ENCODE measurements at places on chromosomes 3 and 15.

DNA sequence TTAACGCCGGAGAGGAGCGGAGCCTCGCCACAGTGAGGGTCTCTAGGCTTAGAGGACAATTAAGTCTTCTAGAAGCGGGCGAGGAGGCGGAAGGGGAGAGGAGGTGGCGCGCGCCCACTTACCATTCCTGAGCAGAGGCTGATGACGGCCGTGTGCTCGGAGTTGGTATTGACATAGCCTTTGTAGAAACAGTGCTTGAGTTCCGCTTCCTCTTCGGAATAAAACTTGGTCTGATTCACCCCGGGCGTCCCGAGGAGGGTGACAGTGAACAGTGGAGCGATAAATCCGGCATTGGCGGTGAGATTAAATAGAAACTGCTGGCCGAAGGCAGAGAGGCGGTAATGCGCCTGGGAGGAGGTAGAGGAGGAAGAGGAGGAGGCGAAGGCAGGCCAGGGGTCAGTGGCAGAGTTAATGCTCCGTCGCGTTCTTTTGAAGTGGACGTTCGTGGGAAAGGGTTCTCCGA, 1.3 kb downstream of the ADAMTS9 start:
- DNase-seq = peak; percentile 16

DNA sequence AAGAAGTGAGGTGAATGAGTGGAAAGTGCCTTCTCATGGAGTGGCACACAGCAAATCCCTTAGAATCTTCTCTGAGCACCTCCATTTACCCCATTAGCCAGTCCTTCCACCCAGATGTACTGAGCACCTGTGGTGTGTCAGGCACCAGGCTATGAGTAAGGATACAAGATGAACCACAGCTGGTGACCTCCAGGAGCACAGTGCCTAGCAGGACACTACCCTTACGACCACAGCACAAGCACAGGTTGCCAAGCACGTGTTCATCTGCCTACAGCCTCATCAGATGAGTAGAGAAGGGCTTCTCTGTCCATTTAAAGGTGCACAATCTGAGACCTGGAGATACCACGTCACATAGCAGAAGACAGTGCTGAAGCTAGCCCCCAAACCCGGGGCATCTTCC, 6.2 kb downstream of the MYLK start:
- no peak for DNase-seq

- no peak for DNase-seq
Measured at GRCh38 chr3:49013738-49014660, 4.4 kb downstream of the DALRD3 start.

DNA sequence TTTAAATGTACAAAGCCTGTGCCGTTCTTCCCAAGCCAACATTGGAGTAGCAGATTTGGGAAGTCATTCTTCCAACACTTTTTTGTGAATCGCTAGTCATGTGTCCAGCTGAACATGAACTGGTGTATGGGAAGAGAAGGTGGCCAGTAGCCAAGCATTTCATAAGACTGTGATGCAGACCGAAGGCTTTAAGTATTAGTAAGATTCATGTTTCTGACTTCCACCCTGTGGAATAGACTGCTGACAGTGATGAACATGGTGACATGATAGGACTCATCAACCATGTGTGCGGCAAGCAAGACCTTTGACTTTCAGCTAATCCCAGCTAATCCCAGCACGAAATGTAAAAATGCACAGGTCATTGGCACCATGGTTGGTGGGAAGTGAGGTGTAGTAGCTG, 48.3 kb upstream of the THSD4 start:
- DNase-seq = no peak

GRCh38 chr15:74389241-74390048, 22.0 kb upstream of the CYP11A1 start:
- peak; percentile 88 for DNase-seq

DNA sequence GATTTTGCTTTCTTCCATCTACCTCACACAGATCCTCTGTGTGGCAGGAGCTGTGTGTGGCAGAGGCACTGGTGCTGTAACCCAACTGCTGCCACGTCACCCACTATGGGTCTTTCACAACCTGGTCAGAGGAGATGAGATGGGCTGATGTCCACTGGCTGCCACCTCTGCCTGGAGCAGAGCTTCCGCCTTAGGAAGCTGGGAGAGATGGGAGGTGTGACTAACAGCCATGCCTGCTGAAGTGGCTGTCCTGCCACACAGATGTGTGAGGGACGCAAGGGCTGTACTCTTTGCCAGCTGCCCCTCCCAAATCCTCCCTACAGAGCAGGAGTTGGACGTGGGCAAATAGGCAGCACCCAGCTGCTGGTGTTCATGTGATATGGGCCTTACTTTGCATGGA, 329.5 kb downstream of the GABRB3 start:
- no peak for DNase-seq

- DNase-seq = no peak
Measured at GRCh38 chr3:192212335-192212734, 515.0 kb downstream of the FGF12 start.

- peak; percentile 5 for DNase-seq
Measured at GRCh38 chr3:76561494-76562236, 478.2 kb upstream of the ROBO2 start.

GRCh38 chr3:145159640-145160039, 1001.3 kb downstream of the PLOD2 start:
- no peak for DNase-seq

- DNase-seq = no peak
Measured at GRCh38 chr15:39856357-39856756, 63.7 kb downstream of the GPR176 start.

DNA sequence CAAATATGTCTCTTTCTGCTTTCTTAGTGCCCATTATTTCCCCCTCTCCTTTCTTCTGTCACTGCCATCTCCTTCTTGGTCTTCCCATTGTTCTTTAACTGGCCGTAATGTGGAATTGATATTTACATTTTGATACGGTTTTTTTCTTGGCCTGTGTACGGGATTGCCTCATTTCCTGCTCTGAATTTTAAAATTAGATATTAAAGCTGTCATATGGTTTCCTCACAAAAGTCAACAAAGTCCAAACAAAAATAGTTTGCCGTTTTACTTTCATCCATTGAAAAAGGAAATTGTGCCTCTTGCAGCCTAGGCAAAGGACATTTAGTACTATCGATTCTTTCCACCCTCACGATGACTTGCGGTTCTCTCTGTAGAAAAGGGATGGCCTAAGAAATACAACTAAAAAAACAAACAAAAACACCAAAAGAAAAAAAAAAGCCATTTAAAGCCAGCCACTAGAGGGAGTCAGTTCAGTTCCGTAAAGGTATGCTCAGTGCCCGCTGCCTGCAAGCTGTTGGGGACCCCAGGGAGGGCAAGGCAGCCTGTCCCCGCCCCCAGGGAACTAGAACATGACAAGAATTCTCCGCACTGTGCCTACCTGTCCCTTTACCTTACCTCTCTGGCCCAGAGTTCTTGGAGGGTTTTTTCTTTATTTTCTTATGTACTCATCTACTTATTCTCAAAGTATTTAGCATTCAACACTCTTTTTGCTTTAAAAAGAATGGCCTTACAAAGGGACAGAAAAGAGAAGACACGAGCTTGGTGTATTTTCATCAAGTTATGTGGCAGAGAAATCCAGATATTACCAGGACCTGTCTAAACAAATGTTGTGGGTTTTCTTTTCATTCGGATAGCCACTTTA, 30.0 kb upstream of the NR2E3 start:
- DNase-seq = peak; percentile 51

DNA sequence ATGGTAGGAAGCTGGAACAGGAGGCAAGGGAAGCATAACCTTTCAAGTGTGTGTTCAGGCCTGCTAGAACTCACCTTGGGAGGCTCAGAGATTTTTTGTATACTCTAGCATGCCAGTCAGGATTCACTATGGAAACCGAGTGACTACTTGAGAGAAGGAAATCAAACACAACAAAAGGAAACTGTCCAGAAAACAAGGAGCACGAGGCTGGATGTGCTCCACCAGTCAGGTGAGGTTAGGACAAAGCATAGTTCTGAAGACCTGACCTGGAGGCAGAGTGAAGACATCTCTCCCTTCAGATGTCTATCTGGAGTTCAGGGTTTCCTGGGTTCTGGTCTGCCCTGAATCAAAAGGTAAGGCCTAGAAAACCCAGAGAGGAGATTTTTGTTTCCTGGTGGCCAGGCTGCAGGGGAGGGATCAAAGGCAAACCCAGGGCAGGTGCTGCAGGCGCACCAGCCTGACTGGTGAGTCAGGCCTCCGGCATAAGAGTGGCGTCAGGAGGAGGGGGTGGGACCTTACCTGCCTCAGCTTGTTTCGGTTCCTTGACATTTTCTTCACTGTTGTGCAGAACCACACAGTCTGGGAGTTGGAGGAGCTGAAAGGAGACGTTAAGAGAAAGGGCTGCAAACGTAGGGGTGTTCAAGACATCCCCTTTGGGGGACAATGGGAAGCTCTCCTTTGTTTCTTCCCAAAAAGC, 52.2 kb upstream of the OSBPL11 start:
- DNase-seq = peak; percentile 50

GRCh38 chr3:81336470-81336869, 425.0 kb downstream of the GBE1 start:
- DNase-seq = no peak

- DNase-seq = no peak
Measured at GRCh38 chr15:48012191-48012590, 108.6 kb upstream of the SLC24A5 start.

- DNase-seq = no peak
Measured at GRCh38 chr3:81308306-81308705, 453.1 kb downstream of the GBE1 start.

- no peak for DNase-seq
Measured at GRCh38 chr3:170899455-170899854, 9.0 kb downstream of the EIF5A2 start.

GRCh38 chr3:70072180-70072579, 72.6 kb downstream of the SAMMSON start:
- no peak for DNase-seq

- DNase-seq = no peak
Measured at GRCh38 chr3:30439451-30440053, 166.8 kb upstream of the TGFBR2 start.

DNA sequence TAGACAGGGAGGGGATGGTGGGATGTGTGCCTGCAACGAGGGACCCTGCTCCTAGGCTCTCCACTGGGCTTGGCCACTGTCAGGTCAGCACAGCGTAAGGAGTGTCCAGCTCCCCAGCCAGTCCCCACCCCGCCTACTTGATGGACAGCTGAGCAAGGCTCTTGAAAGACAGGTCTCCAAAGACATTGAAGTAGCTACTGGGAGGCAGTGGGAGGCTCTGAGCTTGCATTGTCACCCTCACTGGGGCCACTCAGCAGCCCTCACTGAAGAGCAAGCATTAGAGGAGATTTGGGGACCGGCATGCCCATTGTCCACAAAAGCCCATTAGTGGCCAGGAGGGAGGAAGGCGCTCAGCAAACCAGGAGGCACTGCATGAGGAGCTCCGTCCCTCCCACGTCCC, 146.5 kb downstream of the MEGF11 start:
- no peak for DNase-seq

- DNase-seq = peak; percentile 39
Measured at GRCh38 chr15:55741833-55742497, 987 bp downstream of the PRTG start.

- peak; percentile 13 for DNase-seq
Measured at GRCh38 chr3:85193565-85193964, 234.8 kb downstream of the CADM2 start.

GRCh38 chr15:51403072-51403878, 61.8 kb downstream of the GLDN start:
- DNase-seq = peak; percentile 64

- DNase-seq = no peak
Measured at GRCh38 chr3:25849641-25850385, 59.9 kb downstream of the OXSM start.

GRCh38 chr3:188026191-188026968, 127.6 kb upstream of the LPP start:
- no peak for DNase-seq

GRCh38 chr3:54563501-54564200, 364.2 kb downstream of the LRTM1 start:
- DNase-seq = no peak

DNA sequence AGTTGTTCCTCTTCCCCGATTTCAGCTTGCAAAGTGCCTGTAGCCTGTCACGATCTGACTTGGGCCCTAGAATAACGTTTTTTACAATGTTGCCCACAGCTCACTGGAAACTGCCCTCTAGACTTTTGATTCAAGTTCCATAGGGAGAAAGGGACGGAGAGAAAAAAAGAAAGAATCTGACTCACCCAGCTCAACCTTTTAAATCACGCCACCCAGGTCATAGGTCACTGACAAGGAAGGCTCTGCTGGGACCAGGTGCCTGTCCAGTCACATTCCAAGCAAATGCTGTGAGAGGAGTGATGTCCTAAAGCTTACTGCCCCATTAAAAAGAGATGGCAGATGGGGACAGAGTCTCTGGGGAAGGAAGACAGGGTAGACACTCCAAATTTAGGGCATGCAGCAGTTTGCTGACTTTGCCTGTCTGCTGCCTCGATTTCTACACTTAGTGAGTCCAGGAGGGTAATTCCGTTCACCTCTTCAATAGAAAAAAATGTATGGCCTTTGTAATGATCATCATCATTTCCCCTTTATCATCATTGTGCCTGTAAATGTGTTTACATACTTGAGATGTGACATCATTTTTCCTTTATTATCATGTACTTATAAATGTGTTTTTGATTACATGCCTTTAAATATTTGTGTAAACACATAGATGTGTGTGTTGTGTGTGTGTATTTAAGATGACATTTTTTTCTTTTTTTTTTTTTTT, 8.4 kb upstream of the MYO1E start:
- no peak for DNase-seq

DNA sequence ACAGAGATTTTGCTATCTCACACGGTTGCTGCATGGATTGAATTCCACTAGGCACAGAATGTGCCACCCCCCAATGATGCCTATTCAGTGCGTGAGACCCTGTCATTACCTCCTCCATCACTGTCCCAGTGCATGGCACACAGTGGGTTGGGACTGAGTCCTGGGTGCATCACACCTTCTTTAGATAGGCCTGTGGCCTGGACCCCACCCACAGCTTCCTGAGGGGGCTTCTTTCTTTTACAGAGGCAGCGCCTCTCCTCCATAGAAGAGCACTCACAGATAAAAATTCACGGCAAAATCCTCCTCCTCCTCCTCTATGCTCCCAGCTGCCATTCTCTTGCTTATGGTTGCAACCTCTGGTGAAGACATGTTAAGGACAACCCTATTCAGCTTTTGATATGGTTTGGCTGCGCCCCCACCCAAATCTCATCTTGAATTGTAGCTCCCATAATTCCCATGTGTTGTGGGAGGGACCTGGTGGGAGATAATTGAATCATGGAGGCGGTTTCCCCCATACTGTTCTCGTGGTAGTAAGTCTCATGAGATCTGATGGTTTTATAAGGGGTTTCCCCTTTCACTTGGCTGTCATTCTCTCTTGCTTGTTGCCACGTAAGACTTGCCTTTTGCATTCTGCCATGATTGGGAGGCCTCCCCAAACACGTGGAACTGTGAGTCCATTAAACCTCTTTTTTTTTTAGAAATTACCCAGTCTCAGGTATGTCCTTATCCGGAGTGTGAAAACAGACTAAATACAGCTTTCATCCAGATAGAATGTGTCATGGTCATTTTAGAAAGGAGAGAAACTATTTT, 147.6 kb downstream of the KLF13 start:
- DNase-seq = no peak

GRCh38 chr15:25792128-25792527, 71.0 kb downstream of the ATP10A start:
- DNase-seq = no peak

DNA sequence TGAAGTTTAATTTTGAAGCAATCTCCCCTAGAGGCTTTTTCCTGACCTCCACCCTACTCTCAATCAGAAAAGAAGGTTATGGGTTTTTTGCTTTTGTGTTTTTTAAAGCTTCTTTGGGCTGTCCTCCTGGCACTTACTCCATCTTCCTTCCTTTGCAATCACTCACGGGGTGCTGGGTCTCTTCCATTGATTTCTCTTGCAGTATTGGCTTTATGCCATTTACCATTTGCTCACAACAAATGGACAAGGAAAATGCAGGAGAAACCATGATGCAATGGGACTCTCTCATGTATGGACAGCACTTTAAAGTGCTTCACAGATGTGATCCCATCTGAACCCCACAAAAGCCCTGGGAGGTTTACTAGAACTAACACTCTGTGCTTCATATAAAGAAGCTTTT, 57.5 kb downstream of the SST start:
- DNase-seq = no peak
